ENCODE measurements at places on chromosomes 16 and 17.

DNA sequence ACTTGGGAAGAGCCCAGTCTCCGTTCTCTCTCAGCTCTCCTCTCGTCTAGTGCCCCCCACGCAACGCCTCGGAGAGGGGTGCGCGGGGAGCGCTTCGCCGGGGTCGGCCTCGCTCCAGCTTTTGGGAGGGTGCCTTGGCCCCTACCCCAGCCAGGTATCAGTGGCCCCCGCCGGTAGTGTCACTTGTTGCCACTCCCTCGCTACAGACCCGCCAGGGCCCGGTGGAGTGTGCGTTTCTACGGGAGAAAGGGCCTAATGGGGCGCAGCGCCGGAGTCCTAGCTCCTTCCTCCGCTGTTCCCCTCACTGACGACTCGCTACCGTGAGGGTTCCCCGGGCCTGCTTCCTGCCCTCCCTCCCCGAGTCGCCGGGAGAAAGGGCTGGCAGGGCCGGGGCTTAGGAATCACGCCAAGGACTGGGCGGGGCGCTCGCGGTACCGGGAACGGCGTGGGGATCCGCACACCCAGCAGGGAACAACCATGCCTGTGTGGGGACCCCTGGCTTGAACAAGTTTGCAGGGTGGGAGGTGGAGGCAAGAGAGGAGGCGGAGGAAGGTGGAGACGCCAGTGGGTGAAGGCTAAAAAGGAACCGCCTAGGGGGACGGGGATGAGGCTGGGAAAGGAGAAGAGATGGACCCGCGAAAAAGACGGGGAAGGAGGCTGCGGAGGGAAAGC is 997 bp upstream of the CDH11 start:
- DNase-seq: no peak

DNA sequence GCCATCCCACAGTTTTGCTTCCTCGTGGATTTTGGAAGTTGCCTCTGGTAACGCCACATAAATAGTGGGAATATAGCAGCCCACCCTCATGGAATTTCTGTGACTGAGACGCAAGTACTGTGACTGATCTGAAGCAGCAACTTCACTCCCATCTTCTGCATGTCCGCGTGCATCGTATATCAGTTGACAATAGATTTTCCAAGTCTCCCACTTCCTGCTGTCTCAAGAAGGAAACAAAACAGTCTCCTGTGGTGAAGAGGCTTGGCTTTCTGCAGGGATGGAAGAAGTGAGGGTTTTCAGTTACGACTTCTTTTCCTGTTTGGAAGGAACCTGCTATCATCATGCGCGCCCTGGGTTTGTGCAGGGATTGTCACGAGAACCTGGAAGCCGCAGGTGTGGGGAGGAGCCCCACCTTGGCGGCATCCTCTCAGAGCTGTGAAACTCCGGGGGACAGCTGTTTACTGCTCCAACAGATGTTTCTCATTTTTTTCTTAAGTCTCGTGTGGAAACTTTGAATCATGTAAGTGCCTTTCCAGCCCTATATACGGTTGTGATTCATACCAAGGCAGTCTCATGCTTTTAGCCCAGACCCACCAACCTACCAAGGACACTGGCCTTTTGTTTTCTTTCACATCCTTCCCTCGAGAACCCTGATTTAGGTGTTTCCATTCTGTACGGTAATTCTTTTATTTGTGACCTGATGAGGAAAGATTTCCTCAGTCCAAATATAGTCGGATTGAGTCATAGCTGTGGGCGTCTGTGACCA is 57.5 kb downstream of the WIPI1 start:
- DNase-seq: peak; percentile 69

GRCh38 chr17:16991349-16992009 is 19.6 kb upstream of the TNFRSF13B start:
- peak; percentile 88 for DNase-seq

GRCh38 chr16:868386-868755 is 67.8 kb upstream of the GNG13 start:
- no peak for DNase-seq

GRCh38 chr17:29180788-29181160 is 576 bp upstream of the MYO18A start:
- DNase-seq: no peak

GRCh38 chr16:68356249-68356918 is 45.6 kb downstream of the PRMT7 start:
- DNase-seq: peak; percentile 96

DNA sequence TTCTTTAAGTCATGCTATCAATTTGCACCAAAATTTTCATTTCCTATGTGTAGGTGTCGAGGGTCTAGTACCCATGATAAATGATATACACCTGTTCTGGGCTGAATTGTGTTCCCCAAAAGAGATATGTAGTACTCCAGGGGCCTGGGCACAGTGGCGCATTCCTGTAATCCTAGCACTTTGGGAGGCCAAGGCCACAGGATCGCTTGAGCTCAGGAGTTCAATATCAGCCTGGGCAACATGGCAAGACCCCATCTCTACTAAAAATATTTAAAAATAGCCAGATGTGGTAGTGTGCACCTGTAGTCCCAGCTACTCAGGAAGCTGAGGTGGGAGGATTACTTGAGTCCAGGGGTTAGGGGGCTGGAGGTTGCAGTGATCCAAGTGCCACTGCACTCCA is 23.5 kb upstream of the KANSL1 start:
- no peak for DNase-seq

DNA sequence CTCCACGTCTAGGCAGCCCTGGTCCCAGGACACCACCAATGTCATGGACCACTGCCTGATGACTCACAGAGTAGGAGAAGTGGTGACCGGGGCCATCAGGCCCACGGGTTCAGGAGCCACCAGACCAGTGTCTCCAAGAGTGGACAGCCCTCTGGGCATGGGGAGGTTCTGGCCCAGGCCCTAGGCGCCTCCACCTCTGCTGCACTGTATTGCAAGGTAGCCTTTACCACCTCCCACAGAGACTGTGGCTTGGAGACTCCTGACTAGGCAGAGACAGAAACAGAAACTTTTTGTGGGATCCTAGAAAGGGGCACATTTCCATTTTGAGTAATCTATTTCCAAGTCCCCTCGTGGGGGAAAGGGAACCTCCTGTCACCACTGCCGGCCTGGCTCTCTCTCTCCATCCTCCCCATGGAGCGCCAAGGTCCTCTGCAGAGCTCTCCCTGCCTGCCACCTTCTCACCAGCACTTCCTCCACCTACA is 2.9 kb downstream of the CDIP1 start:
- no peak for DNase-seq

DNA sequence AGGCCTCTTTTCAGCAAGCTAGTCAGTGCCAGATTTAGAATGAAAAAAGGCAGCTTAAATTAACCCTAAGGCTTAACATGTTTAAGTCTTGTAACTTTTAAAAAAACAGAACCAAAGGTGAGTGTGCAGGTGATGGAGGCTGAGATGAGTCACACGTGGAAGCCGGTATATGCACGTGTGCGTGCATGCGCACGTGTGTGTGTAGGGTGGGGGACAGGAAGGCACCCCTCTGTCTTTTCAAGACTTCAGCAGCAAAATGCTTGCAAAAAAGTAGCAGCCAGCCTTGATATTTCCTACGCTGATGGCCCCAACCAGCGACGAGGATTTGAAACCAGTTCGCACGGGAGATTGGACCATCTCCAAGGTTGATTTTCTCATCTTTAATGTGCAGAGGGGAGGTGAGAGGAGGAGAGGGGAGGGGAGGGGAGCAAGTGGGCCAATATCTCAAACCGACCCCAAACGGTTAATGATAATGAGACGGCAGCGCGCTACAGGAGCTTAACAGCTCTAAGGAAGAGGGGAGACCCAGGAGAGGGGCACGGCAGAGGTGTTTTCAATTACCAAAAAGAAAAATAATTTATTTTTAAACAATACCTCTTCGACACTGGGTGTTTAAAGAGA is 154.7 kb downstream of the ZNF423 start:
- no peak for DNase-seq

GRCh38 chr17:39963829-39964228 is 1.0 kb downstream of the GSDMA start:
- DNase-seq: no peak

- DNase-seq: no peak
These were observed 242.0 kb upstream of the RBFOX1 start for GRCh38 chr16:7090628-7091115.
